Activated CD4-positive, alpha-beta memory T cell treated with anti-CD3 and anti-CD28 coated beads for 36 hours (primary cell): ENCODE measurements at places on chromosomes 13 and 19. TPM values are rescaled to one million over a fixed set of nuclear protein-coding genes. Genes with fewer than 3 reads are reported as not detected.

CACNG8 gene
- total RNA-seq = not detected

PSG1 gene
- total RNA-seq = not detected

ZNF813 gene
- total RNA-seq = 4.6 TPM

IGFL2 gene
- total RNA-seq = not detected

GRIN3B gene
- total RNA-seq = not detected

PRSS57 gene
- total RNA-seq = not detected

- DNase-seq = peak; percentile 45
Observed at GRCh38 chr19:13051557-13052165, 51.0 kb downstream of the LYL1 start.

DNA sequence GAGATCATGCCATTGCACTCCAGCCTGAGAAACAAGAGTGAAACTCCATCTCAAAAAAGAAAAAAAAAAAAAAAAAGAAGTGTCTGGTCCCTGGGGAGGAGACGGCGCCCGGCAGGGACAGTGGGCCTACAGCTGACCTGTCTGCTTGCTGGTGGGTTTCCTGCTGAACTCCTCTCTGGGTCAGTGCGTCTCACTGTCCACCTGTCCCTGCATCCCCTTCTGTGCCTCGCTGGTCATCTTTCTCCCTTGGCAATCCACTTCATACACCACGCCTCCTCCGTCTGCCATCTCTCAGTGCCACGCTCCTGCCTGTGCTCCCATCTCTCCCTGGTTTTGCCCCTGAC, 63.4 kb downstream of the ACSBG2 start:
- DNase-seq = no peak

GRCh38 chr19:17784201-17785008, 10.5 kb upstream of the B3GNT3 start:
- peak; percentile 83 for DNase-seq

GRCh38 chr13:111993691-111994090, 73.3 kb upstream of the SOX1 start:
- DNase-seq = no peak

- no peak for DNase-seq
Observed at GRCh38 chr13:109945206-109945960, 159.0 kb upstream of the IRS2 start.

DNA sequence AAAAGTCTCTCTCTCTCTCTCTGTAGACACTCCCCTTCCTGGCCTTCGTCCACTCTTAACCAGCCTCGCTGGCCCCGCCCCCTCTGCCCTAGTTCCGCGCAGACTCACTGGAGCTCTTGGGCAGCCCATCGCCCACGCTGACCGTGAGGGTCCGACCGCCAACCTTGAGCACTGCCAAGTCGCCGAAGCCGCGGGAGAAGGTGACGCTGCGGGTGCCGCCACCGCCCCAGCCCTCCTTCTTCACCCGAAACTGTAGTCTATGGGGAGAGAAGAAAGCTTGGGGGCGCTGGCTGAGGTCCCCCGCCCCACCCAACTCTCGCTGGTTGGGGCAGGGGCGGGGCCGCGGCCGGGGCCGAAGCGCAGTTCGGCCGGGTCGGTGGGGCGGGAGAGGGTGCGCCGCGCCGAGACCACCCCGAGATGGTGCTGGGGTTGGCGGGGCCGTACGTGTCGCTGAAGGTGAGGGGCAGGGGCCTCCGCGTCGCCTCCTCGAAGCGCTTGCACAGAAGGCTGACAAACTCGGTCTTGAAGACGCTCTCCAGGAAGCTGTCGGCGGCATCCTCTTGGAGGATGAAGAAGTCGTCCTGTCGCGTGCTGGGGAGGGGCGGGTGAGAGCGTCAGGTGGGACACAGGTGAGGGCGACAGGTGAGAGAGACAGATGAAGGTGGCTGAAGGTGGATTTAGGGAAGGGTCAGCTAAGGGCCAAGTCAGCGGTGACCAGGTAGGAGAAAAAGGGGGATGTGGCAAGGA, 12.6 kb upstream of the ZNF414 start:
- DNase-seq = no peak

GRCh38 chr19:49125025-49125731, 5.8 kb downstream of the PPFIA3 start:
- DNase-seq = no peak

GRCh38 chr13:45434556-45435371, 16.6 kb upstream of the SLC25A30 start:
- DNase-seq = no peak

GRCh38 chr19:39515551-39516191, 732 bp downstream of the SELENOV start:
- DNase-seq = peak; percentile 23

DNA sequence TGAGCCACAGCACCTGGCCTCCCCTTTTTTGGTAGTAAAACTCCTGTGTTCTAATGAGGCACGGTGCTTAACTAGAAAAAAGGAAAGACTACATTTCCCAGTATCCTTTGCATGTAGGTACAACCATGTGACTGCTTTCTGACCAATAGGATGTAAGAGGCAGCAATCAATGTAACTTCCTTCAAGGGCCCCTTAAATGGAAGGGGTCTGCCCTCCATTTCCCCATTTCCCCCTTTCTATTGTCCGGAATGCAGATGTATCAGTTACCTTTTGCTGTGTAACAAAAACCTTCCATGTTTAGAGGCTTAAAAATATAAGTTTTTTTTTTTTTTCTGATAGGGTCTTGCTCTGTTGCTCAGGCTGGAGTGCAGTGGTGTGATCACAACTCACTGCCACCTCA, 2.2 kb downstream of the GPR32 start:
- DNase-seq = no peak

GRCh38 chr13:97223037-97223710, 1.0 kb downstream of the MBNL2 start:
- DNase-seq = no peak
